ENCODE measurements at places on chromosomes 12 and 14. TPM values are rescaled to one million over a fixed set of nuclear protein-coding genes. Genes with fewer than 3 reads are reported as not detected.

Gene KRT6C
- not detected for polyA plus RNA-seq

Gene GLI1
- 36.0 TPM for polyA plus RNA-seq

Gene GDF11
- 14.0 TPM for polyA plus RNA-seq

Gene GARIN6
- not detected for polyA plus RNA-seq

Gene NACA
- polyA plus RNA-seq, result 2,368 TPM

Gene ADCK1
- 4.9 TPM for polyA plus RNA-seq

Gene ZNF891
- polyA plus RNA-seq, result 8.4 TPM

Gene SERPINA3
- polyA plus RNA-seq, result 1.0 TPM

Gene NTS
- 5.6 TPM for polyA plus RNA-seq

Gene KRT1
- polyA plus RNA-seq, result 0.47 TPM

Gene BCAT1
- 23.0 TPM for polyA plus RNA-seq
